ENCODE measurements at places on chromosomes 13 and 19.
A peak's percentile ranks its signal among the peaks of the same experiment; 100 is the strongest.

GRCh38 chr19:33428627-33429125 lies 55.2 kb downstream of the CEBPG start:
- DNase-seq = no peak

GRCh38 chr13:75414036-75414827 lies 67.7 kb downstream of the TBC1D4 start:
- no peak for DNase-seq

DNA sequence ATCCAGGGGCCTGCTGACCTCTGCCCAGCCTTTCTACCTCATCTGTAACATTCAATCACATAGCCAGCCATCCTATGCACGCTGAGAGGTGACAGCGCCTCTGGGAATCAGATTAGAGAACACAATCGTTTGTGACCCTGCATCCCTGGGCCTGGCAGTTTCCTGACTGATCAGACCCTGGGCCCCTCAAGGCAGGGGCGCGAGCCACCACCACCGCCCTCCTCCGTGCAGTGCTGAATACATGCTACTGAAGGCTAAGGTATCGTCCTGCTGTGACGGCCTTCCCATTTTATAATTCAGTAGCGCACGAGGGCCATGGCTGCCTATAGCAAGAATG lies 1.3 kb downstream of the TMTC4 start:
- no peak for DNase-seq

- no peak for DNase-seq
Measured at GRCh38 chr13:29852472-29853054, 2.1 kb upstream of the UBL3 start.

GRCh38 chr13:45690636-45691035 lies 11.5 kb upstream of the CBY2 start:
- no peak for DNase-seq

DNA sequence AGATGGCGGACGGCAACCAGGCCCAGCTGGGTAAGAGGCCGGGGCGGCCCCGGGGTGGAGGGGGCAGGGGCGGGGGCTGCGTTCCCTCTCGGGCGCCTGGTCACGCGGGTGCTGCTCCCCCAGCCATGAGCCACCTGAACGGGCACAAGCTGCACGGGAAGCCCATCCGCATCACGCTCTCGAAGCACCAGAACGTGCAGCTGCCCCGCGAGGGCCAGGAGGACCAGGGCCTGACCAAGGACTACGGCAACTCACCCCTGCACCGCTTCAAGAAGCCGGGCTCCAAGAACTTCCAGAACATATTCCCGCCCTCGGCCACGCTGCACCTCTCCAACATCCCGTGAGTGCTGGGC lies 11.1 kb downstream of the PTBP1 start:
- no peak for DNase-seq

DNA sequence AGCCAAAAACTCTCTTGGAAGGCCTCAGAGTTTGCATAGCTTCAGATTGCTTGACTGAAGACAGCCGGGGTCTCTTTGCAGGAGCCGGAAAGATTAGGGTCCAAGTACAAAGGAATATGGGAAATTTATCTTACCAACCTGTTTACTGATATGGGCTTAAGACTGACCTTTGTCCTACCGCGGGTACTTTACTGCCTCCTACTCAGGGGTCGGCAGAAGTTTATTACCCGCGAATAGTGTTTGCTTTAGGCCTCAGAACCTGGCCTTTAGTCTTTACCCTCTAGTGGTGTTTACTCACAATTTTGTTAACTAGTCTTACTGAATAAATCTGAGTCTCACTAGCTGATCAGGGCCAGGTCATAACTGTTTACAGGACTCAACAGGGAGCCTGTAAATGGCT lies 765.4 kb upstream of the SPRY2 start:
- DNase-seq = no peak

DNA sequence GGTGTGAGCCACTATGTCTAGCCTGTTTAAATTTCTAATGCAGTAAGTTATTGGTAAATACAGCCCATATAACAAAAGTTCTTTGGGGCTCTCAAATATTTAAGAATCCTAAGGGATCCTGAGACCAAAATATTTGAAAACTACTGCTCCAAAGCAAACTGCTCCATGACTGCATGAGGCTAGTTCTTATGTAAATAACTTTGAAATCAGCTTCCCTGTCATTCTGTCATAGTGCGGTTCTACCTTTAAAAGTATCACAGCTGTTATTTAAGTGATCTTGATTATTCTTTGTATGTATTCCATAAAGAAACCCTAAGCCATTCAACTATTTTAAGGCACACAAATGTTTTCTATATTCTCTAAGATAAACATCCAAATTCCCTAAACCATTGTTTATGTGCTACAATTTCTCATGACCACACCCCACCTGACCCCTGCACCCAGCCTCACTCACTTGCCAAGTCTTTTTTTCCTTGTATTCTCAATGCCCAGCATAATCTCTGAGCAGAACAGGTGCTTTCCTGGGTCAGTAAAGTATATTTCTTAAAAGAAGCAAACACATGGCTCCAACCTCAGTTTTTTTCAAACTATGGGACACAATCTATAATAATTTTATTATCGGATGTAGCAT lies 146.6 kb downstream of the RNF17 start:
- DNase-seq = no peak

- DNase-seq = no peak
Measured at GRCh38 chr19:49832556-49832955, 14.5 kb downstream of the MED25 start.

- DNase-seq = no peak
Measured at GRCh38 chr13:44819245-44819644, 170.0 kb downstream of the NUFIP1 start.

DNA sequence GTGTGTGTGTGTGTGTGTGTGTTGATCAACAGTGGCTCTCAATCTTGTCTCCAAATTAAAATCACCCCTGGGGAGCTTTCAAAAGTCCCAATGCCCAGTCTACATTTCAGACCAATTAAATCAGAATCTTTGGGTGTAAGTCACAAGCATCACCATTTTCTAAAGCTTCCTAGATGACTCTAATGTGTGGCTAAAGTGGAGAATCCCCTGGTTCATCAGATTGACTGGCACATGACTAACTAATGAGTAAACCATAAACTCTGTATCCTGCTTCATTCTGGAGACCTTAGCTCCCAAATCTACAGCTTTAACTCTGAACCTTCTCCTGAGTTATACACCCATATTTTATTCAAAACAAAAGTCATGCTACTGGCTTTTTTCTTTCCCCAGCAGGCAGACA lies 131.3 kb downstream of the SUCLA2 start:
- DNase-seq = peak; percentile 0

GRCh38 chr13:99566125-99567083 lies 65.1 kb downstream of the TM9SF2 start:
- no peak for DNase-seq

- DNase-seq = no peak
Measured at GRCh38 chr13:64414381-64414780, 2815.8 kb downstream of the PCDH9 start.

DNA sequence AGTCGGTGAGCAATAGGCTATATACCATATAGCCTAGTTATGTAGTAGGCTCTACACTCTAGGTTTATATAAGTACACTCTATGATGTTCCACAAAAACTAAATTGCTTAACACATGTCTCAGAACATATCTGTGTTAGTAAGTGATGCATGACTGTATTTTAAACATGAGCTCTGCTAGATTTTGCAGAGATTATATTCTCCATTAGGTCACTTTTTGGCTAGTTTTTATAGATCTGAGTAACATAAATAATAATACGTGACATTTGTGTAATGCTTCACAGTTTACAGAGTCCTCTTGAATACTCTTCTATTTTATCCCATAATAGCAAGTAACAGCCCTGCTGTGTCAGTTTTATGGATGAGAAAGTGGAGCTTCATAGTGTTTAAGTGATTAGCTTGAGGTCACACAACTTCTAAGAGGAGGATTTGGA lies 47.8 kb downstream of the NDFIP2 start:
- no peak for DNase-seq

DNA sequence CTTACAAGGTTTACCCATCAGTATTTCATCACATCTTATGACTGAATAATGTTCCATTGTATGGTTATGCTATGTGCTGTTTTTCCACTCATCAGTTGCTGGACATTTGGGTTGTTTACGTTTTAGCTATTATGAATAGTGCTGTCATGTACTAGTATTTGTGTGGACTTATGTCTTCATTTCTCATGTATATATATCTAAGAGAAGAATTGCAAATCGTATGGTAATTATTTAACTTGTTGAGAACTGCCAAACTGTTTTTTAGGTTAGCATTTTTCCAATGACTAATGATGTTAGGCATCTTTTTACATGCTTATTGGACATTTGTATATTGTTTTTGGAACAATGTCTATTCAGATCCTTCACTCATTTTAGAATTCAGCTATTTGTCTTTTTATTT lies 368.3 kb downstream of the LMO7 start:
- no peak for DNase-seq

DNA sequence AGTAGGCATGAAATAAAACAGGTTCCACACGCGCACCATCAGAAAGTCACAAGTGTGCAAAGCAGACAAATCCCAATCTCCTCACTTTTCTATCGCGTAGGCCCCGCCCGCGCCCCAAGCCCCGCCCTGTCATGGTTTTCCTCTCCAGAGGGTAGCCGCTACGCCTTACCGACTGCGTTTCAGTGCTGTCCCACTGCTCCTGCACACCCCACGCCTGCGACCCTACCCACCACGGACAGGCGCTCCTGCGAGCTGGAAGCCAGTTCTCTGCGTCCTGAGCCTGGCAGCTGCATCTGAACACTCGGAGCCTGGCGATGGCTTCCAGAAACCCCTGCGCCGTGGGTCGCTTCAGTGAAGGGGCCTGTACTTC lies 379 bp upstream of the ZNF470 start:
- DNase-seq = no peak

GRCh38 chr13:112877539-112877938 lies 91.5 kb upstream of the MCF2L start:
- DNase-seq = no peak

DNA sequence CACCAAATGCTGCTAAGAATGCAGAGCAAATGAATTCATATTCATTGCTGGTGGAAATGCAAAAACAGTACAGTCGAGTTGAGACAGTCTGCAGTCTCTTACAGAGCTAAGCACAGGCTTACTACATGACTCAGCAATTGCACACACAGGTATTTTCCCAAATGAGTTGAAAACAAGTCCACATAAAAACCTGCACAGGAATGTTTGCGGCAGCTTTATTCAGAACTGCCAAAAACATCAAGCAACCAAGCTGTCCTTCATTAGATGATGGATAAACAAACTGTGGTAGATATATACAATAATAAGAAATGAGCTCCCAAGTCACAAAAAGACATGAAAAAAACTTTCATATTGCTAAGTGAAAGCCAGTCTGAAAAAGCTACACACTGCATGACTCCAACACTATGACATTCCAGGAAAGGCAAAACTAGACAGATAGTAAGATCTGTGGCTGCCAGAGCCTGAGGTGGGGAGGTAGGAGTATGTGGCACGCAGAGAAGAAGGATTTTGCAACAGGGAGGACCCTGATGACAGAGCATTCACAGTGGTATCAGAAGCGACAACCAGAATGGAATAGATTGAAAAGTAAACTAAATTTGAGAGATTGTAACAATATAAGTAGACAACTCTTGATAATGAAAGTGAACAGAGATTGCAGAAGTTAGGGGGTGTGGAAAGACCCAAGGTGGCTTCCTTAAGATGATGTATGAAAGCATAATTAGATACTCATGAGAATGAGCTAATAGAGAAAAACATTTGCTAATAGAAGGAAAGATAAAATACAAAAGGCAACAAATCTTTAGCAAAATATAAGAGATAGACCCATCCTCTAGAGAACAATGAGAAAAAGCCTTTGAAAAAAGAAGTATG lies 52.7 kb downstream of the TSC22D1 start:
- no peak for DNase-seq

DNA sequence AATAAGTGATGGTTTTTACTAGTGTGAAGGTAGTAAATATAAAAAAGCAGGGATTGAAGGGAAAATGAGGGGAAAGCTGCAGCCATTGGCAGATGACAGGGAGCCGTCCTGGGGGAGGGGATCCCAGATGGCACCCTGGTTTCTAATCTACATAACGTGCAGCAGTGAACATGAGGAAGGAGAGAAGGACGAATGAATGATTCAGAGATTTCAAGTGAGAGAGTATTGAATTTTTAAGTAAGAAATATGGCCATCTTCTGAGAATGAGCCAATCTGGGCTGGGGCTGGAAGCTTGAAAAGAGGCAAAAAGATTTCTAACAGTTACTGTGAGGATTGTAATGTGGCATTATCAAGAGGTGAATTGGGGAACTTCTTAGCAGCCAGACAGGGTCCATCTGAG lies 414.2 kb downstream of the MYO16 start:
- no peak for DNase-seq

- no peak for DNase-seq
Measured at GRCh38 chr13:30314069-30314468, 6.7 kb upstream of the KATNAL1 start.

DNA sequence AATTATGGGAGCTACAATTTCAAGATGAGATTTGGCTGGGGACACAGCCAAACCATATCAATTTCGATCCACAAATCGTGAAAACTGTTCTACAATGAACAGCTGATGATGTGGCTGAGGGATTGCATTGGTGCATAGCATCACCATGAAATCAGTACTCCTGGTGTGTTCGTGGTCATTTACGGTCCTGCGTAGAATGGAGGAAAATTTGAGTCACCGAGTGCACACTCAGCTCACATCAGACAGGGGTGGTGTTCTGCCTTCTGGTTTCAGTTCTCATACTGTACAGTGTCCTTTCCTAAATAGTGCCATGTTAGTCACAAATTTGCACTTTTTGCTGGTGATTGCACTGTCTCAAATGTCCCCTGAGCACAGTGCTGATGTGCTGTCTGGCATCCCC lies 39.2 kb downstream of the MYH14 start:
- DNase-seq = no peak

DNA sequence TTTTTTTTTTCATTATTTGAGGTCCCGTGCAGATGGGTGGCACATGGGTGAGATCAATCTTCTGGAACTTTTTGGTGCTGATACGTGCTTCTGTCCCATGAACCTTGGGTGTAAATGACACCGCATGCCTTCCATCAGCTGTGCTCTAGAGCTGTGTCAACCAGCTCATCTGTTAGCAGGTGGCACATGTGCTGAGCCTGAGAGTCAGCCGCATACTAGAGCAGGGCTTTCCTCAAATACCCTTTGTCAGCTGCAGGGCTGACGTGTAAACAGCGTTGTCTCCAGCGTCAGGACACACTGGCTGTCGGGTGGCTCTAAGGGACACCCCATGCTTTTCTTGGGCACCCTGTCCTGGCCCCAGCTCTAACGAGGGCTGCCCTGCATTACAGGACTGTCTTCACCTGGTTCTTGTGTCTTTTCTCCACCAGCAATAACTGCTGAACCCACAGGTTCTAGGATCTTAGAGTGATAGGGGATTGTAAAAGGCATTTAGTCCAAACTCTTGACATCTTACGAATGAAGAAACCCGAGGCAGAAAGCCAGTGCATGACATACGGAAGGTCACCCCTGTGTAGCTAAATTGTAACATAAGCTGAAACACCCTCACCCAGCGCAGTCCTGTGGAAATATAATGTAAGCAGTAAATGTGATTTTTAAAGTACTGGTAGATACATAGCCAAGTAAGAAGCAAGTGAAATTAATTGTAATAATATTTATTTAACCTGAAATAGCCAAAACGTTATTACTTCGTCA lies 119.5 kb downstream of the LRCH1 start:
- no peak for DNase-seq

- DNase-seq = no peak
Measured at GRCh38 chr13:76822698-76823267, 63.4 kb downstream of the KCTD12 start.

GRCh38 chr13:113537205-113537604 lies 46.7 kb upstream of the DCUN1D2 start:
- no peak for DNase-seq
